ENCODE measurements at places on chromosomes 6 and 20.

DNA sequence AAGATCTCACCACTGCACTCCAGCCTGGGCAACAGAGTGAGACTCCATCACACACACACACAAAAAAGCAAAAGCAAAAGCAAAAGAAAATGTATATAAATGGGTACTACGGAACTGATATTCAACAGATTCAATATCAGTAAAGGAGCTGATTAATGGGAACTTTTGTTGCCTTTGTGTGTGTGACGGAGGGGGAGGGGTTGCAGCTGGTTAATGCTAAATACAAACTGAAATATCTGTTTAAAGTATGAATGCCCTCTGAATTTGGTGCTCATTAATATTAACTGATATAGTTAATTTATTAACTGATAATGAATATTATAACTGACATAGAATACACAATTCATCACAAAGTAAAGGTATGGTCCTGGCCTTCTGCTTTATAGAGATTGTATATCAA lies 8.4 kb downstream of the NCOA6 start:
- no peak for DNase-seq

DNA sequence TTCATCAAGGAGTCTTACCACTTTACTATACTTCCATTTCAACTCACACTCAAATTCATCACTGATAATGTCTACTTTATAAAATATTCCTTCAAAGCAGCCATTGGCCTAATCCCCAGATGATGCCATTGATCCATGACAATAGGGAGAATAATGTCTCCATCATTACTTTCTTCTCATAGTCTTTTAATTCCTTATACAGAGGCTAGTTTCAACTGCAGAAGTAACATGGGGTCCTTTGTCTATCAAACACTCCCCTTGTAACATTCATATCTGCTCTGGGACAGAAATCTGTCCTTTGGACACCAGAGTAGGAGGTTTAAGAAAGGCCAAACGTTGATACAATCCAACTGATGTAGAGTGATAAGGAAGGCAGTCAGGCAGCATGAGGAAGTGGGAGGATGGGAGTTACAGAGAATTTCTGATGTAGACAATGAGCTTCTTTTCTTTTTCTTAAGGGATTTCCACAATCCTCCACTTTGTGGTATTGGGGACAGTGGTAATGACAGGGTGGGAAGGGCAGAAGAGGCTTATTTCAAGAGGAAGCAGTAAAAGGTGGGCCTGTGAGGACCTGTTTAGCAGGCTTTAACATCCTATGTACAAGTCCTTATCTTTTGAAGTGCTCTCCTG lies 18.9 kb upstream of the HLA-DOA start:
- no peak for DNase-seq

- DNase-seq: no peak
These were observed 434.7 kb downstream of the BCKDHB start for GRCh38 chr6:80541181-80541580.

GRCh38 chr20:38805958-38806854 lies 709 bp downstream of the PPP1R16B start:
- peak; percentile 48 for DNase-seq

- no peak for DNase-seq
These were observed 28.8 kb downstream of the IMPG1 start for GRCh38 chr6:76043690-76044089.

GRCh38 chr6:33591424-33592032 lies 11.5 kb upstream of the BAK1 start:
- DNase-seq: no peak

- peak; percentile 86 for DNase-seq
These were observed 88.5 kb downstream of the LY86 start for GRCh38 chr6:6676910-6677441.

- no peak for DNase-seq
These were observed 391.2 kb downstream of the CDH26 start for GRCh38 chr20:60349418-60349817.

DNA sequence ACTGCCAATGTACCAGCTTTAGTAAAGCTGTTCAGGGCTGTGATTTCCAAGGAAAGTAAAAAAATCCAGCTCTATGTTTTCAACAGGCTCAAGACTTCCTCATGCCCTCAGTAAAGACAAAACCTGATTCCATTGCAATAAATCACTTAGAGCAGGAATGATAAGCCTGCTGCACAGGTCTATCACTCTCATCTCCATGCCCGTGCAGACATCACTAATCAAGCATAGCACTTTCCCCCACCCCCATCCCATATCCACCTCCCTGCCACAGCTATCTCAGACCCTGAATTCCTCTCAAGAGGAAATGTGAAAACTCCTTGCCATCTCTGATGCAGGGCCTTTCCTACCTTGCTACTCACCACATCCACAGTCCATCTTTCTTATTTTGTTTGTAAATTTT lies 554.9 kb downstream of the MAFB start:
- DNase-seq: no peak

- DNase-seq: no peak
These were observed 346.7 kb downstream of the PAX1 start for GRCh38 chr20:22052025-22052650.

GRCh38 chr20:62896526-62896925 lies 29.8 kb downstream of the DIDO1 start:
- no peak for DNase-seq

- DNase-seq: no peak
These were observed 20.7 kb upstream of the NNAT start for GRCh38 chr20:37500311-37500710.

DNA sequence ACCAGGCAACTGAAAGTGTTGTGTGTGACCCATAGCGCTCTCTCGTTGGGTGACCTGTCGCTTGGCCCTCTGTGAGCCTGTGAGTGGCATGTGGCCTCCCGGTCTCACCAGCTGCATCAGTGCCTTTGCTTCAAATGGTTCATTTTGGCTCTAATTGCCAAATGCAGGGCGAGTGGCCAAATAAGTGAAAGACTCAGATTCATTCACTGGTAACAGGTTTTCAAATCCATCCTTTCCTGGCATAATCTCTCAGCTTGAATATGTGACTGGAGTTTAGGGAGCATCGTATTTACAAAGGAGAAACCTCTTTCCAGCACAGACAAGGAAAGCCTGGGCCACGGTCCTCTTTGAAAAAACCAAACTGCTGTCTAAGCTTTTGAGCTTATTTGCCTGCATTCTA lies 321.6 kb upstream of the QKI start:
- no peak for DNase-seq

- no peak for DNase-seq
These were observed 88.7 kb upstream of the BMP5 start for GRCh38 chr6:55964136-55964535.
